ENCODE measurements at places on chromosomes 12 and 14. TPM values are rescaled to one million over a fixed set of nuclear protein-coding genes. Genes with fewer than 3 reads are reported as not detected.
A peak's percentile ranks its signal among the peaks of the same experiment; 100 is the strongest.

GRCh38 chr14:101927859-101928258, 36.5 kb upstream of the DYNC1H1 start:
- peak; percentile 53 for DNase-seq

- DNase-seq, result no peak
These were observed 191.4 kb downstream of the TTC7B start for GRCh38 chr14:90624732-90625400.

Gene GPHN
- total RNA-seq, result 98.7 TPM

GRCh38 chr14:97415907-97416306, 618.7 kb downstream of the VRK1 start:
- DNase-seq, result no peak

DNA sequence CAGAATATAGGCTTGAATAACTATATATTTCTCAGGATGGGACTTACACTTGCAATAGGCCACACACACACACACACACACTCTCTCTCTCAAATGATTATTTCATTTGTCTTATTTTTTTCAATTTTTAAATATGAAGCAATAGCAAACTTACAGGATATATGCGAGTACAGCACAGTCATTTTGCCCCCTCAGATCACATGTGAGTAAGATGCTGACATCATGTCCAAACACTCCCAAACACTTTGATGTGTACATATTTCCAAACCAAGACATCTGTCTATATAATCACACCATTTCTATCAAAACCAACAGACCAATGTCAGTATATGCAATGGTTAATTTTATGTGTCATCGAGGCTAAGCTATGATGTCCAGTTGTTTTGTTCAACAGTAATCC, 1535.9 kb upstream of the FLRT2 start:
- DNase-seq, result no peak

DNA sequence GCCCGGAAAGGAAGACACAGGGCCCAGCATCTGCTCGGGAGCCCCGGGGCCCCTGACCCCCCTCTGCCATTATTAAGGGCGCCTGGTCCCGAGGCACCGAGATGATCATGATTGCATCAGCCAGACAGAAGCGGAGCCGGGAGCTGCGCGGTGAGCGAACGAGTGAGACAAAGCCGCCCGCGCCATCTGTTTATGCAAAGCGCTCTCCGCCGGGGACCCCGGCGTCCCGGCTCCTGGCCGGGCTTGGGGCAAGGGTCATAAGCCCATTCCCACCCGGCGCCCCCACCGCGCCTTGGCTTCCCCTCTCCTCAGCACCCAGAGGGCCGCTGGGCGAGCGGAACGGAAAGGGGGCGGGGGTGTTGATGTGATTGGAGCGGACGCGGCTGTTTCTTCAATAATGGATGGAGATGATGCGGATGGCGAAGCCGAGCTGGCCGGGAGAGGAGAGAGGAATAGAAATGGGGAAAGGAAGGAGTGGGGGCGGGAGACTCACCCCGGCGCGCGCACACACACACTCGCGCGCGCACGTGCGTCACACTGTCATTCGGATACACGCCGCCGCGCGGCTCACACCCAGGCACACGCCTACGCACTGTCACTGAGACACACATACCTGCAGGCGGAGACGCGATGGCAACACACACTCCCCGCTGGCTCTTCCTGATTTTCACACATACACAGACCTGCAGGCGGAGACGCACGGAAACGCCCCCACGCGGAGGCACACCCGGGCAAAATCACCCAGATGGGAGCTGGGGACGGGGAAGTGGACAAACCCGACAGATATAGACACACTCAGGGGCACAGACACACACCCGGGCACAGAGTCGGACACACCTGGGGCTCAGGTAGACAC, 10.7 kb downstream of the STAC3 start:
- peak; percentile 84 for DNase-seq

DNA sequence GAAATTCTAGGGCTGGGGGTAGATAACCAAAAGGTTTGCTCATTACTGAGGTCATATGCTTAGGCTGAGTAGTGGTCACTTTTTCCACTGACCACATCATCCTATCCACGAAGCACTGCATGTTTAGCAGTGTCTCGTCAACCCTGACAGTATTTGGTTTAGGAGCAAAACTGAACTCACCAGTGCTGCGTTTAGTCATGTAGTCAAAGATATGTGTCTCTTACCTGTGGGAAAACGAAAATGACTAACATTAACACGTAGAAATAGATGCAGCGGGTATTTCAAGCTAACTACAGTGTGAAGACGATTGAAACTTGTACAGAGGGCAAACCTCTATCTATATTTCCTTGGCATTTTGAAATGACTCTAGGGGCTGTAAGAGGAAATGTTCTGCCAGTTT, 34.6 kb downstream of the MTHFD1 start:
- no peak for DNase-seq

DNA sequence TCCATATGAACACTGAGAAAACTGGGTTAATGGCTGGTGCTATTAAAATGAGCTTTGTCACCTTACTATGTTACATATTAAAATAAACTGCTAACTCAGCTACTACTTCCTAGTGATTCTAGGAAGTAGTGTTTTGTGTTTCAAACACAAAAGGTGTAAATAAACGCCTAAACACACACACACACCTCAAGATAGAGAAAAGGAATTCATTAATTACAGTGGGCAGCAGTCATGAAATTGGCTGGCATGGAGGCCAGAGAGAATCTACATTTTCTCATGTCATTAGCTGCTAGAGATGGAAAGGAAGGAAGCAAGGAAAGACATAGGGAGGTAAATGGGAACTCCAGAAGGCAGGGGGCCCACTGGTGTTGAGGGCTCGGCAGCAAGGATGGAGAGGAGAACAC, 787 bp upstream of the PRMT5 start:
- no peak for DNase-seq

Gene FGF23
- total RNA-seq, result not detected

DNA sequence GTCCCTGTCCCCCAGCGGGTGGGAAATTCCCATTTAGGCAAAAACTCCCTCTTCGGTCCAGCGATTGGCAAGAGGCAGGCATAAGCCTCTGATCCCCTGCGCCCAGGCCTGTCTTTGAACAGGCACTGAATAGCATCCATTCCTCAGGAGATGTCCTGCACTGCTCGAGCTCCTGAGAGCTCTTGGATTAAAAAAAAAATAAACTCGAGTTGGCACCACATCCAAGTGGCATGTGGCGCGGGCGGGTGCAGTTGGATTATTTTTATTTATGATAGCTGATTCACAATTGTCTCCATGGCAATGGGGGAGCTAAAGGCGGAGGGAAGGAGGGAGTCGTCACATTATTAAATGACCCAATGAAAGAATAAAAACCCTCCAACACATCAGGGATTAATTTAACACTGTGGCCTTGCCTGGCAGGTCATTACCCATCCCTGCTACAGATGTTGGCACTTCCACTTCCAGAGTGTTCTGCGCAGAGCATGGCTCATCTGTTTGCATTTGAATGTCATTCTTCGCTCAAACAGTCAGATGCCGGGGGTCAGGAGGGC, 207.2 kb downstream of the AACS start:
- no peak for DNase-seq

Gene TAS2R42
- not detected for total RNA-seq

DNA sequence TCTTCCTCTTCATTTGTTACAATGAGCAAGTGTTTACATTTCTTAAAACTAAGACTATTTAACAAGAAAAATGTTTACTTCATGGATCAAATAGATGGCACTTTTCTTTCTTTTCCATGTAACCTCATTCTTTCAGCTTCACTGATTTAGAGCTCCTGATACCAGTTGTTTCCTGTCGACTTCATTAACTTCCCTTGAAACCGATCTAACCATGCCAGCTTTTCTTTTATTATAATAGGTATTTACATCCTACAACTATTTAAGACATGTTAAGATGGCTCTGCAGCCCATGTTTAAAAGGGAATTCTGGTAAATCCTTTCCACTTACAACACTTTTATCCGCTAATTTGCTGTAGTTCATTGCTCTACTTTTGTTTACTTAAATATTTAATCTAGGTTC, 107.3 kb upstream of the DCN start:
- no peak for DNase-seq

GRCh38 chr14:38255408-38255672, 553 bp downstream of the CLEC14A start:
- DNase-seq, result peak; percentile 67

GRCh38 chr12:92452763-92453162, 250.0 kb upstream of the PLEKHG7 start:
- no peak for DNase-seq

DNA sequence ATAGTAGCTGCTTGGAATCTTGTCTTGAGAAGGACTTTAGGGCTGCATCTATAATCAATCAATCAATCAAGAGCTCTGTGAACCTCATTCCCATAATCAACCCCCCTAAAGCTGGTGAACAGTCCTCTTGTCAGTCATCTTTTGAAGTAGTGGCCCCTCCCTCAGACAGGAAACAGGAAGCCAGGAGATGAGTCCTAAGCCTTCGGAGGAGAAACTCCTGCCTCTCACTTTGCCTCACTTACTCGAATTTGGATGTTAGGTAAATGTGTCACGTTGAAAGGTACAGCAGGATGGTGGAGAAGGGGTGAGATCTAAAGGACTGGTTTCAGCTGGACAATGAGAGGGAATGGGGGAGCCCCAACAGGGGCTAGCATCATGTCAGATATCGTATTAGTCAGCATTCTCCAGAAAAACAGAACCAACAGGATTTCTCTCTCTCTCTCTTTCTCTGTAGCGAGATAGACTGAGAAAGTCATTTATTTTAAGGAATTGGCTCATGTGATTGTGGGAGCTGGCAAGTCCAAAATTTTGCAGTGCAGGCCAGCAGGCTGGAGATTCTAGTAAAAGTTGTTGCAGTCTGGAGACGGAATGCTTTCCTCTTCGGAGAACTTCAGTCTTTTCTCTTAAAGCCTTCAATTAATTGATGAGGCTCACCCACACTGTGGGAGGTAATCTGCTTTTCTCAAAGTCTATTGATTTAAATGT, 144.4 kb upstream of the PWP1 start:
- no peak for DNase-seq

Gene CCDC88C
- 41.5 TPM for total RNA-seq

DNA sequence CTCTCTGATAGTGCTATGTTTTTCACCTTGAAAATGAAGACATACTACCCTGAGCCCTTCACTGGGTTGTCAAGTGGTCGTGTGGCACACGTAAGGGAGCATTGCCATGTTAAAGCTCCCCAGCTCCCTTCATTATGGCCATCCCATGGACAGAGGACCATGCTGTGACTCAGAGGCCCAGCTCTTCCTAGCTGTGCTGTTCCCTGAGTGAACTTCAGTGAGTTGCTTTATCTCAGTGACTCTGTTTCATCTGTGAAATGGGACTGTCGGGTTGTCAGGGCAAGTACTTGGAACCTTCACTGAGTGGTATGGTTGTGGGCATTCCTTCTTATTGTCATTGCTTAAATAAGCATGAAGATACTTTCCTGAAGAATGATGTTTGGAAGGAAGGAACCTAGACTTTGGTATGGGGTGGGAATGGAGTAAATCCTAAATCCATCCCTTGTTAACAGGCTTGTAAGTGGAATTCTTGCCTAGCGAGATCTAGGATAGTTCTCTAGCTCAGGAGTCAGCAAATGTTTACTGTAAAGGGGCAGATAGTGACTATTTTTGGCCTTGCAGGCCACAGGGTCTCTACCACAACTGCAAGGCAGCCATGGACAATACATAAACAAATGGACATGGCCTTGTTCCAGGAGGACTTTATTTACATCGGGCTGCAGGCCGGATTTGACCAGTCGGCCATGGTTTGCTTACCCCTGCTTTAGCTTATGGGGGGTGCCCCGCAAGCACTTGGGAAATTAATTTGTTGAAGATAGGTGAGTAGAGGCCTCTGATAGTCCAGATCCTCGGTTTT, 283.5 kb downstream of the ZFP36L1 start:
- no peak for DNase-seq

GRCh38 chr12:67434671-67435370, 165.7 kb downstream of the CAND1 start:
- DNase-seq, result peak; percentile 32

GRCh38 chr12:20409607-20410377, 41.5 kb downstream of the PDE3A start:
- no peak for DNase-seq

Gene KRT79
- not detected for total RNA-seq

DNA sequence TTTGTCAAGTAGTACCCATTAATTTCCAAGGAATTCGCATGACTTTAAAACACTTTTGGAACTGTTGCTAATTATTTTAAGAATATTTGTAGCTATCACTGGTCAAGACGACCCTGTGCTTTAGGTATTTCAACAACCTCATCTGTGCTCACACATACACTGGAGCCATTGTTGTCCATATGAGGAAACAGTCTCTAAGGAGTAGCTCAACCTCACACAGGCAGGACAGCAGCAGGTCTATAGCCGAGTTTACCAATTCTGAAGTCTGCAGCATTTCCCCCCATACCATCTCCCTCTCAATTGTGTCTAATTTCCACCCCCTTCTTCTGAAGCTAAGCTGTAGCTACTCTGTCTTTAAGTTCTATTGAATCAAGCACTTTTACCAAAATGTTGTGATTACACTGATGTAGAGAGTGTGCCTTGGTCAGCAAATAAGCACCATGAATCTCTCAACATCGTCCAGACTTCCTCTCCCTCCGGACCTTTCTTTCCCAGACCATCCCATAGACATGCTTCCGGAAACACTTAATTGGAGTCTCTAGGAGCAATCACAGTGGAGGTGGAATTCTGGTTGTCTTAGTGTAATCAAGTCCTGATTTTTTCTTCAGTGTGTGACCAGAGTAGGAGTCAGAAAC, 48.5 kb upstream of the NUAK1 start:
- no peak for DNase-seq

Gene ABHD4
- 130 TPM for total RNA-seq

- DNase-seq, result peak; percentile 42
These were observed 728 bp upstream of the STON2 start for GRCh38 chr14:81400852-81401251.

Gene LRIG3
- 41.4 TPM for total RNA-seq

DNA sequence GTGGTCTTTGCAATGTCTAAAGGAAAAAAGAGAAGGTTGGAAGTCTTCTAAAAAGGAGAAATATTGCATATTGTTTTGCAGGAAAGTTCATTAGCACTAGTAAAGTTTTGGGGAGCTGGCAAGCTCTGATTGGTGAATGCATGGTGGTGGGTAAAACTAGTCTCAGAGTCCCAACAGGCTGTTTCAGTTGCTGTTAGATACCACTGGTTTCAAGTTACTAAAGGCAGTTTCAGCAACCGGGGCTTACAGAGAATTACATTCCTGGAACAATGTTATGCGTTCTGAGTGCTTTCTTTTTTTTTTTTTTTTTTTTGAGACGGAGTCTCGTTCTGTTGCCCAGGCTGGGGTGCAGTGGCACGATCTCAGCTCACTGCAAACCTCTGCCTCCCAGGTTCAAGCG, 208.2 kb downstream of the EPS8 start:
- DNase-seq, result no peak

GRCh38 chr14:49193332-49194065, 392.7 kb downstream of the RPS29 start:
- no peak for DNase-seq

GRCh38 chr12:22329621-22330020, 4.9 kb downstream of the ST8SIA1 start:
- DNase-seq, result no peak

DNA sequence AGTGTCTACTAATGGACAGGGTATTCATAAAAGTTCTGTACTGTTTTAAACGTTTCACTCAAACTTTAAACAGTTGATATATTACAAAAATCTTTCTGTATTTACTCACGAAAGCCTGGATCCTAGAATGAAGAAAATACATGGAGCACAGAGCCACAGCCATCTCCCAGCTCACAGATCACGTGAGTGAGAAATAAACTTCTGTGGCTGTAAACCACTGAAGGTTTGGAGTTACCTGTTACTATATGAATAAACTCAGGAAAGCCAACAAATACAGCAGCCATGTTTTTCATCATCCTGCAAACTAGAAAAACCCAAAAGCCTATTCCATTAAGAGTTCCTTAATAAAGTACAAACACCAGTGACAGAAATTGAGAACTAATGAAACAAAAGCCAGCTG, 867 bp upstream of the TDG start:
- peak; percentile 25 for DNase-seq

All from stomach (tissue), 19 donors.